ENCODE measurements at places on chromosomes 6 and 20. TPM values are rescaled to one million over a fixed set of nuclear protein-coding genes. Genes with fewer than 3 reads are reported as not detected.
A peak's percentile ranks its signal among the peaks of the same experiment; 100 is the strongest.

DNA sequence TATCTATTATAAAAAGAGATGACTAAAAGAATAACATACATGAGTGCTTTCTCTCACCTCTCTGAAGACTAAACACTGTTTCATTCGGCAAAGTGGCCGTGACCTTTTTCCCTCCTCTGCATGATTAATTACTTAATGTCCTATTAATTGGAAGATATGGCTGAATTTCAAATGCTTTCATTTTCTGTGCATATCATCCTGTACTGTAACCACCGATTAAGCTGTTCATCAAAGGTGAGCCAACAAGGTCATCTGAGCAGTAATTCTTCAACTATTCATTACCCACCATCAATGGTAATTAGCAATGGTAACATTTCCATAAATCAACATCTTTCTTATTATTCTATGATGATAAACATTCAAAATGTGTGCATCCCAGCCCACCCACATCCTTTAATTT lies 125.2 kb downstream of the PTPRK start:
- H3K36me3 ChIP-seq, result peaks cover 6% of the 10 kb centered on the region
- no peak overlapping the region for H3K27ac ChIP-seq
- peaks cover 20% of the 10 kb centered on the region for H3K4me1 ChIP-seq
- H3K27me3 ChIP-seq, result no peaks in the 10 kb centered on the region

DNA sequence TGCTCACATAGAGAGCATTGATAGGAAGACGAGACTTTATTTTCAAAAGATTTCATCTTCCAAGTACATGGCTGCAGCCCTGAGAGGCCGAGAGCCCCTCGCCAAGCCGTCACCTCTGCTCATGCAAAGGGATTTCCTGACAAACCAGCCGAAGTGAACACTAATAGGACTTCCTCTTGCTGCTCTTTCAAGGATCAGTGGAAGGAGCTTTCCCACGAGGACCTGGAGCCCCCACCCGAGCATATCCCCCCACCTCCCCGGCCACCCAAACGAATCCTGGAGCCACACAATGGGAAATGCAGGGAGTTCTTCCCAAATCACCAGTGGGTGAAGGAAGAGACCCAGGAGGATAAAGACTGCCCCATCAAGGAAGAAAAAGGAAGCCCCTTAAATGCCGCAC lies 69.3 kb downstream of the PTPN1 start:
- peaks cover 17% of the 10 kb centered on the region for H3K4me1 ChIP-seq
- no peak for DNase-seq
- H3K36me3 ChIP-seq, result no peaks in the 10 kb centered on the region
- no peaks in the 10 kb centered on the region for H3K27me3 ChIP-seq
- no peak overlapping the region for H3K4me3 ChIP-seq

DNA sequence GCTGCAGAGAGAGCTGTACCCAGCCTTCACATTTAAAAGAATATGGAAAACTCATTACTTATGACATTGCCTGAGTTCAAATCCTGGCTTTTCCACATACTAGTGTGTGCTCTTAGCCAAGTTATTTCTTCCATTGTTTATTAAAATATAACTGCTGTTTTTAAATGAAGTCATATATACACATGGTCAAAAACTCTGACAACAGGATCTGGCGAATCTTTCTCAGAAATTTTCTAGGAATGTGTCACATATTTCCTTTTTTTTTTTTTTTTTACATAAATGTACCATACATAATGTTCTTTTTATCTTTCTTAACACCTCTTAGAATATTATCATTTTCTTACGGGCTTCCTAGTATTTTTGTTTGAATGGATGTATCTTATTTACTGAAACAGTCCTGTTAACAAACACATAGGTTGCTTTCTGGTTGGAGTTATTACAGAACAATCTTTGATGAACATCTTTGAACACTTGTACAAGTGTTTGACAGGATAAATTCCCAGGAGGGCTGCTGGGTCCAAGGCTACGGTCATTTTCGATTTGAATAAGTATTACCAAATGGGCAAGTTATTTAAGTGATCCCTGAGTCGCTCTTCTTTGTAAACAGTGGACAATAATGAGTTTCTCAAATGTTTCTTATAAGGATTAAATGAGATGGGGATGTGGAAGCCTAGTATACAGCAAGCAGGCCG lies 1.6 kb upstream of the SNX9 start:
- peak overlapping the region; percentile 94 for H3K27ac ChIP-seq
- H3K4me1 ChIP-seq, result peaks cover 24% of the 10 kb centered on the region
- no peak for DNase-seq

GRCh38 chr20:939606-940005 lies 23.5 kb upstream of the ANGPT4 start:
- H3K27me3 ChIP-seq, result no peaks in the 10 kb centered on the region
- no peak for DNase-seq
- no peaks in the 10 kb centered on the region for H3K36me3 ChIP-seq
- no peaks in the 10 kb centered on the region for H3K4me1 ChIP-seq

- no peaks in the 10 kb centered on the region for H3K4me1 ChIP-seq
- peaks cover 21% of the 10 kb centered on the region for H3K27me3 ChIP-seq
Measured at GRCh38 chr6:133242637-133243585, 1.8 kb downstream of the EYA4 start.

The ZSCAN23 gene
- 1.9 TPM for total RNA-seq

DNA sequence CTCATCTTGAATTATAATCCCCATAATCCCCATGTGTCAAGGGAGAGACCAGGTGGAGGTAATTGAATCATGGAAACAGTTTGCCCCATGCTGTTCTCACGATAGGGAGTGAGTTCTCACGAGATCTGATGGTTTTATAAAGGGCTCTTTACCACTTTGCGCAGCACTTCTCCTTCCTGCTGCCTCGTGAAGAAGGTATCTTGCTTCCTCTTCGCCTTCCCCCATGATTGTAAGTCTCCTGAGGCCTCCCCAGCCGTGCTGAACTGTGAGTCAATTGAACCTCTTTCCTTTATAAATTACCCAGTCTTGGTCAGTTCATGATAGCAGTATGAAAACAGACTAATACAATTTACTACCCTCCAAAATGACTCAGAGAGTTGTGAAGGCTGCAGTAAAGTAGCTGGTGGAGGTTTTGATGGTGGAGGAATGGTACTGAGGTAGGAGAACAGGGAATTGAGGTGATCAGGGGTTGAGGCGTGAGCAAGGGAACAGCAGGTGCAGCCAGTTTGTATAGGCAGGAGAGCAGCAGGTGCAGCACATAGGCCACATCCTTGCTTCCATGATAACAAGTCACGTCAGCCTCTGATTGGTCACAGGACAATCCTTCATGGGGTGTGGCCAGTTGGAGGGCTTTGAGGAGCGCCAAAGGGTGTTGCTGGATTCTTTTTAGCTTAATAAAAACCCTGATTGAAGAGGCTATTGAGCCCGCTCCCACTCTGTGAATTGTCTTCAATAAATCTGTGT lies 150.0 kb downstream of the CDC5L start:
- no peaks in the 10 kb centered on the region for H3K36me3 ChIP-seq
- H3K4me3 ChIP-seq, result no peak overlapping the region
- no peak for DNase-seq
- H3K27me3 ChIP-seq, result no peaks in the 10 kb centered on the region
- H3K4me1 ChIP-seq, result no peaks in the 10 kb centered on the region

DNA sequence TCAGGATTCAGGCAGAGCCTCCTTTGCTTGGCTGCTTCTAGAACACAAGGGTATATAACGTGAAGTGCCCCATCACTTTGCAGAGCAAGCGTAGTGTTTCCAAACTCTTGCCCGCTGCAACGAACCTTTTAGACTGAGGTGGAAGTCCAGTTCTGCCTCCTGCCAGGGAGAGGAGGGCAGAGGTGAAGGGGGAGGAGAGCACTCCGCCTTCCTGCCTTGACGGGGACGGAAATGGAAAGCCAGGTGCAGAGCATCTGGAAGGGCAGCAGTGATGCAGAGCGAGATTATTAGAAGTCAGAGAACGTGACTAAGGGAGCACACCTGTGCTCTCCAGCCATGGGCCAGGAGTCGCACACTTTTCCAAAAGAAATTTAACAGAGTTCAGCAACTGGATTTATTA lies 63.4 kb downstream of the RREB1 start:
- H3K36me3 ChIP-seq, result no peaks in the 10 kb centered on the region
- H3K4me3 ChIP-seq, result no peak overlapping the region
- no peak for DNase-seq
- no peak overlapping the region for H3K27ac ChIP-seq

The KCNK5 gene
- total RNA-seq, result 2.1 TPM

DNA sequence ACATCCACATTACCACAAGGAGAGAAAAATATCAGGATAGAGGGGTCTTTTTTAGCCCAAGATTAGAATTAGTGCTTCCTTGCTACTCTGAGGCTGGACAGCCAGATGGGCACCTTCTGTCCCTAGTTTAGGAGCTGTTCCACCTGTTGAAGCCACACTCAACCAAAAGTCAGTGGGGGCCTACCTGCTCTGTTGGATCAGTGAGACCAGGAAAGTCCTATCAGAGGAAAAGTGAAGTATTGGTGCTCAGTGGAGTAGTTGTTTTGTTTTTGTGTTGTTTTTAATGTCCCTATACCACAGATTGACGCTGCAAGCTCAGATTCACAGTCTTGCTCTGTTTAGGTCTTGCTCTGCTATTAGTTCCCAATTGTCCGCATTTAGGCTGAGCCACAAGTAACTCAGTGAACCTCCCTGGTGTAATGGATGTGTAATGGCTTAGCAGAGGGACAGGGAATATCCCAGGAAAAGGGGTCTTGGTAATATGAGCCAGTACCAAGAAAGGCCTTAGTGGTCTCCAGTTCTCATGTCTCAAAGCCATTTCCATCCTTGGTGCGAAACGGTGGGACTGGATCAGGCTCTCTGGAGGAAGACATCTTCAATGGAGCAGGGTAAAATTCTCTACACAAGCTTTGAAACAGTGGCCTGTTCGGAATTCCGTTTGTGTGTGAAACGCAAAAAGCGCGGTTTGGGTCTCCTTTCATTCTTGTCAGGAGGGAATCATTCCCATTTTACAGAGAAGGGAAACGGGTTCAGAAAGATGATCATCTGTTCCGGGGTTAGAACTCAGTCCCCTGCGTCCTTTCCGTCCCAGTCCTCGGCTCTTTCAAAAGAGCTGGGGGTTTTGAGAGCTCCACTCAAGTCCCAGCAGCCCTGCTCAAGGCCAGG lies 631 bp upstream of the PABPC1L start:
- H3K4me3 ChIP-seq, result peak overlapping the region; percentile 54
- H3K27me3 ChIP-seq, result no peaks in the 10 kb centered on the region
- peaks cover 19% of the 10 kb centered on the region for H3K36me3 ChIP-seq
- no peaks in the 10 kb centered on the region for H3K4me1 ChIP-seq
- H3K27ac ChIP-seq, result no peak overlapping the region
- DNase-seq, result no peak

DNA sequence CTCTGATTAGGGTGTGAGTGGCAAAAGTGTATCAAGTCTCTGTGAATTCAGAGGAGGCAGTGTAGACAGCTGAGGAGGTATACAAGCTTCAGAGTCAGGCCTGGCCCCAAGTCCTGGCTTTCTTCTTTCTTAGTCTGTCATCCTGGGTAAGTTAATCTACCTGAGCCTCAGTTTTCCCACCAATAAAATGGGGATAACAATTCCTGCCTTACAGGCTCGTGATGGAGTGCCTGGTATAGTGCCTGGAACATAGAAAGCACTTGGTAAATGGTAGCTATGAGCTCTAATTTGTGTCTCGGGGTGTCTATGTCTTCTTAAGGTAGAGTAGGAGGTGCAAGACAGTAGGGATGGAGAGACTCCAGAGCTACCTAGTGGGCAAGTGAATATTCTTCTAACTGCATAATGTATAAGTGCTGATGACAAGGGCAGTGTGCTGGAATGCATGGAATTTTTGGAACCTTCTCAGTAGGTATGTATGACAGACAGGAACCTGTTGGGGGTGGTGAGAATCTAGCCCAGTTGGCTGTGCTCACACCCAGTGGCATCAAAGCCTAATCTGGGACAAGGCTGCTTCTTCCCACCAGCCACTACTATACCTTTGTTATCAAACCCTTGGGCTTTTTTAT lies 4.0 kb upstream of the SCUBE3 start:
- no peak overlapping the region for H3K4me3 ChIP-seq
- H3K27ac ChIP-seq, result no peak overlapping the region
- no peaks in the 10 kb centered on the region for H3K27me3 ChIP-seq
- no peak for DNase-seq
- H3K4me1 ChIP-seq, result peaks cover 6% of the 10 kb centered on the region
